Fibroblast of skin of abdomen (primary cell): ENCODE measurements at places on chromosomes 4 and X.

- DNase-seq = no peak
Observed at GRCh38 chr4:532588-533317, 33.7 kb downstream of the PIGG start.

GRCh38 chrX:11398785-11399184 lies 105.6 kb downstream of the AMELX start:
- peak; percentile 11 for DNase-seq

GRCh38 chr4:8167291-8167690 lies 8.7 kb upstream of the ABLIM2 start:
- DNase-seq = no peak

- DNase-seq = peak; percentile 5
Observed at GRCh38 chrX:84046403-84046984, 141.5 kb downstream of the RPS6KA6 start.

GRCh38 chr4:115201042-115201330 lies 87.6 kb upstream of the NDST4 start:
- DNase-seq = no peak

DNA sequence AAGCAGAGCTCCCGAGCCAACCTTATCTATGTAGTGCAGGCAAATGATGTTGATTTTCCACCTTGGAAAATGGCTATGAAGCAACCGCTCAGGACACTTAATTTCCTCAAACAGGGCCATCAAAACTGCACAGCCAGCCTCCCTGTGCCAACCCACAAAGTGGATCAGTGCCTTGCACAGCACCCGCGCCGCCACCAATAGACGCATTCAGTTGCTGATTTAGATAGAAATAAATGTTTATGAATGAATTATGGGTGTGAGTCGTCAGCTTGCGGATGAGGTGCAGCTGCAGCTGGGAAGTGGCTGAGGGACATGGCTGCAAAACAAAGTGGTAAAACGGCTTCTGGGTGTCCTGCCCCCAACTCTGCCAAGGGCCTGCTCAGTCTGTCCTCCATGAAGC lies 47.0 kb downstream of the SOD3 start:
- DNase-seq = no peak

DNA sequence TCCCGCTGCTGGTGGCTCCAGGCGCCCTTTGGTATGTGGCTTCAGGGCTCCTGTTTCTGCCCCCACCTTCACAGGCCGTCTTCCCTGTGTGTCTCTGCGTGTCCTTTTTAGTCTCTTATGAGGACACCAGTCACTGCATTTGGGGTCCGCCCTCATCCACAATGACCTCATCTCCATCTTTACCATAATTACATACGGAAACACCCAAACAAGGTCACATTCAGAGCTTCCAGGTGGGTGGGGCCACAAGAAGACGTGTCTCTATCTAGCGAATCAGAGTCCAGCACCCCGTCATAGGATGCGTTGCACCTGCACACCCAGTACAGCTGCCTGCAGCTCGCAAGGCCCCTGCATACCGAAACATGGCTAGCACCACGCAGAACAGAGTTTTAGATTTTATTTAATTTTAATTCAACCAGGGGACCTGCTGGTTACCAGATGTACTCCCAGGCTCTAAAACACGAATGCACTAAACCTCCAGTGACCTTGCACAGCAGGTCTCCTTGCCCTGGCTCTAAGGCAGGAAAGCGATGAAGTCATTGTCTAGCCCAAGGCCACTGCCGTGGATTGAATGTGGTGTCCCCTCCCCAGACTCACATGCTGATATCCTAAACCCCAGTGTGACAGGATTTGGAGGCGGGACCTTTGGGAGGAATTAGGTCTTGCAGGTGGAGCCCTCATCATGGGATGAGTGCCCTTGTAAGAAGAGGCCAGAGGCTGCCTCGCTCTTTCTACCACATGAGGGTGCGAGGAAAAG lies 30.3 kb downstream of the ABLIM2 start:
- DNase-seq = no peak

DNA sequence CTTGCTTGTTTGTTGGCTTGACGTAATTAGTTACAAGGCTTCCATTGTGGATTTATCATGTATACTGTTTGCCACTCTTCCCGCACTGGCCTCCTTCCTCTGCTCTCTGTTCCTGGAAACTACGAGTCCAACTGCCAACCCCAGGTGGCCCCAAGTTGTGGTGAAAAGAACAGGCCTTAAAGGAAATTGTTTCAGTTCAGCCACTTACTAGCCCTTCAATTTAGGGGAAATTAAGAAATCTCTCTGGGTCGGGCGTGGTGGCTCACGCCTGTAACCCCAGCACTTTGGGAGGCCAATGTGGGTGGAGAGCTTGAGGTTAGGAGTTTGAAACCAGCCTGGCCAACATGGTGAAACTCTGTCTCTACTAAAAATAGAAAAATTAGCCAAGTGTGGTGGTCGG lies 28.0 kb downstream of the RBM47 start:
- DNase-seq = no peak

DNA sequence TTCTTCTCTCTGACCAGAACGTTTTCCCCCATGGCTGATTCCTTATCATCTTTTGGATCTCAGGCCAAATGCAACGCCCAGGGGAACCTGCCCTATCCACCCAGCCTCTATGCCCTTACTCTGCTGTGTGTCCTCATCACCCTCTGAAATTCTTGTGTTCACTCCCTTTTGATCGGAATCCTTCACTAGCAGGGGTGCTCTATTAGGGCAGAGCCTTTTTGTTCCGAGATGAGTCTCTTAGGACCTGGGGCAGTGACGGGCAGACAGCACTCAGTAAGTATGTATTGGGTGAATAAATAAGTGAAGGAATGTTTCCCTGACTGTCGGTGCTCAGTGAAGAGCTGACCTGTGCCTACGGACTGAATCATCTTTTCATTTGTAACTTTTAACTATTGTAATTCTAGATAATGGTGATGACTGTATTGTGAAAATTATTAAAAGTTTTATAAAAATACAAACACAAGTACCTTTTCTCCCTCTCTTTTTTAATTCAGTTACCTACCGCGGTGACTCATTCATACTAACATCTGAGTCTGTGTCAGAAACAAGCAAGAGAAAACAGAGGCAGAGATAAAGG lies 4.8 kb upstream of the TENM3 start:
- no peak for DNase-seq
